ENCODE measurements at places on chromosomes 16 and 17.

DNA sequence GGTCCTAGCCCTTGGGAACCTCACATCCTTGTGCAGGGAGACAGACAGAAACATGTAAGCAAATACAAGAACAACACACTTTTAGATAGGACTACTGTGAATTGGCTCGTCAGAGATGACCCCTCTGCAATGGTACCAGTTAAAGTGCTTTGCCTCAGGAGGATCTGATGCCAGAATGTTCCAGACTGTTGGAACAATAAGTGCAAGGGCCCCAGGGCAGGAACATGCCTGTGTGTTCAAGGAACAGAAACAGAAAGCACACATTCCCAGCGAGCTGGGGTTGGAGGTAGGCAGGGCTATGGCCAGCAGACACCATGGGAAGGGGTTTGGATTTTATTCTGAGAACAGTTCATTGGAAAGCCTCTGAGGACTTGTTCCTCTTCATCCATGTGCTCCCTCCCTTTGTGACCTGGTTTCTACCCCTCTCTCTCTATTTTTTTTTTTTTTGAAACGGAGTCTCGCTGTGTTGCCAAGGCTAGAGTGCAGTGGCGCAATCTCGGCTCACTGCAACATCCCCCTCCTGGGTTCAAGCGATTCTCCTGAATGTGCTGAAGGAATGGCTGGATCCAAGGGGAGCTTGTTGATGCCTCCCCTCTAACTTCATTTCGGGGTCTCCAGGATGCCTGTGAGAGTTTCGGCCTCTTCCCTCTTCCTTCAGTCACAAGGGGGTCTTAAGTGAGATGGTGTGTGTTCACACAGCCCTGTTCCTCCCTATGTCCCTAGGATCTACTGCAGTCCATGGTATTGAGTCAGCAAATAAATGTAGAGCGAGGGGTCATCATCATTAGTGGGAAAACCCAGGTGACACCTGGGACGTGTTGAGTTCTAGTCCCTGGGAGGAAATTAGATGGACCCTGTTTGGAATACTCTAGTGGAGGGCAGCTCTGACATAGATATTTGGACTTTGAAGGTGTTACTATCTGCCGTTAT lies 6.4 kb downstream of the STAT5A start:
- no peak for DNase-seq

GRCh38 chr16:11621920-11622651 lies 35.4 kb upstream of the LITAF start:
- peak; percentile 33 for DNase-seq

- DNase-seq = no peak
Measured at GRCh38 chr16:87274794-87275193, 42.4 kb downstream of the C16orf95 start.

DNA sequence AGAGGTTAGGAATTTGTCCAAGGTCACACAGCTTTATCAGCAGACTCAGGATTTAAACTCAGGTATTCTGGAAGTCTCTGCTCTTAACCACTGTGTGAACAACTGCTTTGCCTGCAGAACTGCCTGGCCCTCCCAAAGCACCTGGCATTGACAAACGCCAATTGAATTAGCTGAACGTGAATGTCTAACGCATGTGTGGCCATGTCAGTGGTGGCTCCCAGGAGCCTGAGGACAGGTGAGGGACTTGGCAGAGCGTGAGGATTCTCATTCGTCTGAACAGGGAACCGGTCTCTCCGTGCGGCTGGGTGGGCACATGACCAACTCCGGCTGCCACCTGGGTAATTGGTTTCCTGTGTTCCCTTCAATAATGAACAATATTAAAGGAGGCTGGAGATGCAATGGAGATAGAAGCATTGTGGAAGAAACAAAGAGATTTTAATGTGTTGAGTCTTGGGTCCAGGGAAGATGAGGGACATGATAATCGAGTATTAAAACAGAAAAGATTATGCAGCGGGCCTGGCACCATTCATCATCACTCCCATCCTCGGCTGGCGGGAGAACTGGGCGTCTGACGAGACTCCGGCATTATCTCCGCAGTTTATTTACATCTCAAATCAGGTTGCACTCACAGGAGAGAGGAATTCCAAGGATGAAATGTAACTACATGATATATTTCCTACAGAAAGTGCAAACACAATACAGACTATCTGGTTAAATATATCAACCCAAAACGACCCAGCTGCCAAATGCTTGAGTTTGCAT lies 113.5 kb downstream of the NPIPB5 start:
- no peak for DNase-seq

DNA sequence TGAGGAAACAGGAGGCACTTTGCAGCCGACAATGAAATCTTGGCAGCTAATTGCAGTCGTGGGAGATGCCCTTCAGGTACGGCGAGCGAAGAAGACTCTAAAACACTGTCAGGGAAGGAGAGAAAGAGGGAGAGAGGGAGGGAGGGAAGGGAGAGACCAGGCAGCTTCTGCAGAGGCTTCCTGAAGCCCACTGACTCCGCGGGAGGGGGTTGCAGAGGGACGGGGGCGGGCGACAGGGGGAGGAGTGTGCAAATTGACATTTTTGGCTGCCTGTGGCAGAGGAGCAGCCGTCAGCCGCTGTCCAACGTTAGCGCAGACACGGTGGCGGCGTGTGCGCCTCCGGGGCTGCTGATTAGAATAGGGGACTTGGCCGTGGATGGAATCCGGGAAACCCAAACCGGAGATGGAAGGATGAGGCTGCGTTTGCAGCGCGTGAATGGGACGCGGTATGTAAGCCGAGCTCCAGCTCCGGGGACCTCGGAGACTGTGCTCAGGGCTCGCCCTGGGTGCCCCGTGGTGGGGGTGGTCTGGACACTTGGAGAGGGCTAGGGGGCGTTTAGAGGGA lies 849.1 kb upstream of the RBFOX1 start:
- no peak for DNase-seq

- DNase-seq = no peak
Measured at GRCh38 chr17:36616061-36617029, 15.0 kb downstream of the MRM1 start.

DNA sequence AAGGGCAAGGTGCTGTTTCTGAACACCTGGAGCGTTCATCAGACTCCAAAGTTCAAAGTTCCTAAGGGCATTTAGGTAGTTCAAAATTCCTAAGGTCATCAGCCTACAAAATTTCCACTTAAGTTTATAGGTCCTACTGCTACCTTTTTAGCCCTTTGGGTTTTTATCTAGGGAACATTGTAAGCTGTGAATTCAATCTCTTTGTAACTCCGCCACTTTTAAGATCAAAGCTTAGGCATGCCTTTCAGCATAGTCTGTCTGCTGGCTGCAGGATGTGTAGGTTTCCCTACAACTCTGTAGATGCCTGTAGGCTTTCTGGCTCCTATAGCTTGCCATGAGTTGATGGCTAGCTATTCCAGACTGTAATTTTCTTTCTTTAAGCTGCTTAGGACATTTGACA lies 291.6 kb downstream of the MAP2K6 start:
- no peak for DNase-seq

DNA sequence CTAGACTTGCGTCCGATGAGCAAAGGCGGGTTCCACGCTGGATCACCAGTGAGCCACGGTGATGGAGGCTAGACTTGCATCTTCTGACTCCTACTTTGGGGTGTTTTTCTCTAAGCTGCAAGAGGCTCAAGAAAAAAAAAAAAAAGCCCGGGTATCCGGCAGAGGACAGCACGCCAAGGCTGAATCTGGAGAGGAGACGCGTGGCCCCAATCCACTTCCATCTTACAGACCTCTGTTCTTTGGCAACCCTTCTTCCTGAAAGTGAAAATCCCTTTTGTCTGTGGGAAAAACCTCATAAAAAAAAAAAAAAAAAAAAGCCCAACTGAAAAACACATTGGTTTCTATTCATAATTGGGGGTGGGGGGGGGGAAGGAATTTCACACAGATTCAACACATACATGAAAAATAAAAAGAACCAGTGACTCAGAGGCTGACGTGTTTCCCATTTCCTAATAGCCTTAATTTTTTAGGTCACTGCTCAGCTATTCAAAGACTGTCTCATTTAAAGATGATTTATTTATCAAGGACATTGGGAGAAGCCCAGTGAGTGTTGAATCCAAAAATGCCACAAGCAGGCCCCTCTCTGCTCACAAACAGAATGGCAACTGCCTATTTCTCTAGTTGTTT lies 258.3 kb downstream of the FOXL1 start:
- DNase-seq = no peak

DNA sequence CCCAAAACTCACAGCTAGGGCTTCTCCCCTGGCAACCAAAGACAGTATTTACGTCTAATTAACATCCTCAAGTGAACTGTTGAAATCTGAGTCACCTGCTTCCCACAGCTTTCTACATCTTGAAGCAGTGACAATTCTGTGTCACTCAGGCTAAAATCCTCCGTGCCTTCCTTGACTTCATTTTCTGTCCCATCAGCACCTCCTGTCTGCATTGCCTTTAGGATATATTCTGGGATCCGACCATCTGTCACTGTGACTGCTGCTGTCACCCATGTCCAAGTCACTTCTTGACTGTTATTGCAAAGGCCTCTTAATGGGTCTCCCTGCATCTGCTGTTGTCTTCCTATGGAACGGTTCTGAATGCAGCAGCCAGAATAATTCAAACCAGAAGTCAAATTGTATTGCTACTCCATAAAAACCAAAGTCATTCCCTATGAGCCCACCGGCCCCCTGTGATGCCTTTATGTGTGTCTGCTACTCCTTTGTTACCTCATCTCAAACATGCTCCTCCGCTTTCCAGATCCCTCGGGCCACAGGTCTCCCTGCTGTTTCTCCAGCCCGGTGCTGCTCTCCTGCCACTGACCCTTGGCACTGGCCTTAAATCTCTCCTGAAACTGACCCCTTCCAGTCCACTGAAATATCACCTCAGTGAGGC lies 56.9 kb downstream of the WWP2 start:
- DNase-seq = no peak

GRCh38 chr17:80478487-80479245 lies 2.3 kb upstream of the NPTX1 start:
- DNase-seq = no peak

DNA sequence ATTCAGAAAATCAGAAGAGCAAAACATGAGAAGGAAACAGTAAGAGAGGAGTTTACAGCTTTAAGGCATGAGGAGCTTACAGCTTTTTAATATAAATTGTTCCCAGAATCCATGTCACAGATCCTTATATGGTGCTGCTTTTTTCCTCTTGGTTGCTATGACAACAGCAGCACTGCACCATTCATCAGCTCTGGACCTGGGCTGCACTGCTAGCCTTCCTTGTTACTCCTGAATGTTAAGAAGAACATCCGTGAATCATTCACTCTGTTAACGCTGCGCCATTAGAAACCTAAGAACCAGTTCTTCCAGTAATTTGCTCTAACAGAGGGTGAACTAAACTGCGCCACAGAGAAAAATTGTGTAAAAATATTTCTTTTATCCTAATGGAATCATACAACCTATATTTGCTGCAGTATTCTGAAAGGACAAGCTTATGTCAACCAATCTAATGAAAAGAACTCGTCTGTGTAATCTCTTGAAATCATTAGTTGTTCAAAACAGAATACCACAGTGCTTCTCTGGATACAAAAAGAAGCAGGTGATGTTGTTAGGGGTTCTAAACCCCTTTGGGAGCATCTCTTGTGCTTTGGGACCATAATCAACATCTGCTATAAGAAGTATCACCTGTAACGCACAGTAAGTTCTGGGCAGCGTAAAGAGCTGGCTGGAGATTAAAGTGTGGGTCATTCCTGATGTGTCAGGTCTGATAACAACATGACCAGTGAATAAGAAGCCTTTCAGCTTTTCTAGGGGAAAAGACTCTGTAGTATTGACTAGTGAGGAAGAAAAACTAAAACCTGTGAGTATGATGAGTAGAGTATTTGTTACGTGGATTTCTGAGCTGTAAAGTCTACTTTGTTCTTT lies 151.2 kb downstream of the TANC2 start:
- no peak for DNase-seq

- DNase-seq = no peak
Measured at GRCh38 chr16:70579648-70580630, 56.3 kb downstream of the SF3B3 start.

DNA sequence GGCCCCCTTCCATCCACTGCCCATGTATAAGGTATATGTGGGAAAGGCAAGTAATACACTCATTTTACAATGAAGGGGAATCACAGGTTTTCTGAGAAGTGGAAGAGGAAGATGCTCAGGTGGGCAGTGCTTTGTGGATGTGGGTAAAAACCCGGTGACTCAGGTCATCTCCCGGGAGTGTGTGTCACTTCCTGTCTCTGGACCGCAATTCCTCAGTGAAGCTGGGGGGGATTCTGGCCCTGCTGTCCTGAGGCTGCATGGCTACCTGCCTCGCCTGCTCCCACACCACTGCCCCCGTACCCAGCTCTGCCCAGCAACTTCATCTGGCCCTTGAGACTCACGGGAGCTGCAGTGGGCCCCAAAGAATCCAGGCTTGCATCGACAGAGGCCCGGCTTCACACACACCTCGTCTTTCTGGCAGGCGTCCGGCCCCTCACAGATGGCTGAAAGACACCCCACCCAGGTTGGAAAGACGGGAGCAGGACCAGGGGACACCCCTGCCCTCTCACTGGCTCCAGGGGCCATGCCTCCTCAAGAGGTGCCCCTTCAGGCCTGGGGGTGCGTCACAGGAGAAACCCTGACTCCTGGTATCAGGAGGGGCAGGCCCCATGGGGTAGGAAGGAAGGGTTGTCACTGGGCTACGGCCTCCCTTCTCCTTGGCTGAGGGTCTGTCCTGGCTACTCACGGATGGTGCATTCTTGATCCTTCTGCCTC lies 882 bp downstream of the SCARF1 start:
- DNase-seq = no peak

GRCh38 chr16:17831330-17831729 lies 360.6 kb upstream of the XYLT1 start:
- no peak for DNase-seq

GRCh38 chr17:63437287-63438091 lies 8.6 kb downstream of the CYB561 start:
- DNase-seq = no peak

GRCh38 chr16:8887952-8888560 lies 5.9 kb downstream of the LITAFD start:
- no peak for DNase-seq

GRCh38 chr17:29007860-29008455 lies 2.1 kb upstream of the SEZ6 start:
- DNase-seq = no peak

DNA sequence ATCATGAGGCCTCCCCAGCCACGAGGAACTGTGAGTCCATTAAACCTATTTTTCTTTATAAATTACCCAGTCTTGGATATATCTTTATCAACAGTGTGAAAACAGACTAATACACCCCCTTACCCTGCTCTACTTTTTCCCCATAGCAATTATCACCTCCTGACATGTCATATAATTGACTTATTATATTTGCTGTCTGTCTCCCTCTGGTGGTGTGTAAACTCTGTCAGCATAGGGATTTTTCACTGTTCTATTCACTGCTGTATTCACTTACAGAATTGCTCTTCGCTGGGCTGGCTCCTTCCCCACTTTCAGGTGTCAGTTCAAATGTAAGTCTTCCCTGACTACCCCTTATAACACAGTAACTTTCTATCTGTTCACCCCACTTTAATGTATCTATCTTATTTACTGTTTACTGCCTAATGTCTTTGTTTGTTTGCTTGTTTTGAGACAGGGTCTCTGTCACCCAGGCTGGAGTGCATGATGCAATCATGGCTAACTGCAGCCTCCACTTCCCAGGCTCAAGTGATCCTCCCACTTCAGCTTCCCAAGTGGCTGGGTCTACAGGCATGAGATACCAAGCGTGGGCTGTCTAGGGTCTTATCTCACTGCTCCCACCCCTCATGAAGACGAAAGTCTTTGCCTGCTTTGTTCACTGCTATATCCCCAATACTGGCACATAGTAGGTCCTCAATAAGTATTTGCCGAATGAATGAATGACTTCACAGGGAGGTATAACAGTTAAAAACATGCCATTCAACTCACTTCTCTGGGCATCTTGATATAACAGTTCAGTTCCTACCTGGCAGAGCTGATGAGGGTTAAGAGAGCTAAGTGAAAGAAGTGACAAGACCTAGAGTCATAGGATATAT lies 52.4 kb upstream of the CDH3 start:
- no peak for DNase-seq
